ENCODE measurements at places on chromosomes 2 and 18.
A peak's percentile ranks its signal among the peaks of the same experiment; 100 is the strongest.

DNA sequence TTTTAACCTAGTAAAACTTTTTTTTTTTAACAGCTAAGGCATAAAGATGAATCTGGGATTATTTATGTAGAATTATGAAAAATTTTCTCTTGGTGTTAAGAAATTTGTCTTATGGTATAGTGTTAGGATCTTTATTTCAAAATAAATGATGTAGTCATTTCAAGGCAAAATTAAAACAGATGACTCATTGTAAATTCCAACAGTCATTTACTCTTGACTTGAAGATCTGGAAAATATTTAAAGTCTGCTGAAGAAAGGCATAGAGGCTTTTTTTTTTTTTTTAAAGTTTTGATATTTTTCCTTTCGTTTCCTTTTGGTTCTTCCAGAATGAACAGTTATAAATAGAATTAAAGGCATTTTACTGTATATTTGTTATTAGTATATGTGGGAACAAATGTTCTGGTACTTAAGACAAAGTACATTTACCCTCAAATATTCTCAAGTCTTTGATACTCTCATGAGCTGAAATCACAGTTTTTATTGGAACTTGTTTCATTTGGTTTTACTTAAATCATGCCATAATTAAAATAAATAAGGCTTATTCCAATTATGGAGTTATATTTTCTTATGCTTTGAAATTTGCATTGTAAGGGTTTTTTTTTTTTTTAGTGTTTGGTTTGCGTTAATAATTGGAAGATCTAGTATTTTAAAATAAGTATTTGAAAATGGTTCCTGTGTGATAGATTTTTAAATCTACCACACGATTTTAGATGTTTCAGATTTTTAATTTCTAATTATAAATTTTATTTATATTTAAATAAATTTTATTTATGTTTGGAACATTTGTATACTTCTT is 29.9 kb downstream of the GLS start:
- DNase-seq: no peak

DNA sequence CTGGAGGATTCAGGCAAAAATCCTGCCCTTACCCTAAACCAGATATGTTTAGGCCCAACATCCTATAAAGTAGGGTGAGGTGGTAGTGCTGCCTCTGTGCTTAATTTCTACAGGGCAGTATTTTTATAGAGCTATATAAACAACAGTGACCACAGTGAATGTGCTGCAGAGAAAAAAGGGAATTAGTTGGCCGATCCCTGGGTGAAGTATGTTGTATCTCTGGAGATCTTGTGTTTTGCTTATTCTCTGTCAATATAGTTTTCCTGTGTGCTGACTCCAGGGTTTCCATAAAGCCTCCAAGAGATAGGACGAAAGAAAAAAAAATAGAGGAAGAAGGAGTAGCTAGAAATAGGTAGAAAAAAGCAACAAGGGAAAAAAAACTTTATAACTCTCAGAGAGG is 88.9 kb upstream of the THOC1 start:
- no peak for DNase-seq

GRCh38 chr2:65061910-65062339 is 5.7 kb downstream of the CEP68 start:
- DNase-seq: no peak

DNA sequence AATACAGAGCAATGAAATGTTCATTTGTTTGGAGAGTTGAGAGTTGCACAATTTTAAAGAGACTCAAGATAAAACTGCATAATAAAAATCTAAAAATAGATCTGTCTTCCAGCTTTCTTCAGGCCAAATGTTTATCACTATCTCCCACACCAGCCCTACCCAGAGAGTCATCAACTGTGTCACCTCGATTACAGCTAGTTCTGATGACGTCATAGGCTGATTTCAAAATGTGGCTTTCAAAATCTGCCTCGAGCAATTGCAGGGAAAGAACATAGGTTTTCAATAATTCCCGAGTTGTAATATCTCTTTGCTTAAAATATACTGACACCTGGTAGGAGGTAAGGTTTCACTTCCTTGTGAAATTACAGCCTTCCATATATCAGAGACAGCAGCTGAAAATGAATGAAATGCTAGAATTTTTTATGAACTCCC is 677.6 kb upstream of the ID2 start:
- peak; percentile 33 for DNase-seq

DNA sequence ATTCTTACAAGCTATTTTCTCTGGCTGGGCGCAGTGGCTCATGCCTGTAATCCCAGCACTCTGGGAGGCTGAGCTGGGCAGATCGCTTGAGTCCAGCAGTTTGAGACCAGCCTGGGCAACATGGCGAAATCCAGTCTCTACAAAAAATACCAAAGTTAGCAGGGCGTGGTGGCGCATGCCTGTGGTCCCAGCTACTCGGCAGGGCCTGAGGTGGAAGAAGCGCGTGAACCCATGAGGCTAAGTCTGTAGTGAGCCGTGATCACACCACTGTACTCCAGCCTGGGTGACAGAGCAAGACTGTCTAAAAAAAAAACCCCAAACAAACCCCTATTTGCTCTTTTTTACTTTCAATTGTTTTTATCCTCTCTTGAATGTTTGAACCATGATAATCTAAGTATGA is 37.0 kb downstream of the PPP4R1 start:
- DNase-seq: no peak

- no peak for DNase-seq
These were observed 198.0 kb upstream of the AGAP1 start for GRCh38 chr2:235295831-235296230.

GRCh38 chr18:79107886-79108285 is 38.7 kb downstream of the ATP9B start:
- no peak for DNase-seq

- no peak for DNase-seq
These were observed 12.4 kb downstream of the LRRFIP1 start for GRCh38 chr2:237639836-237640220.

GRCh38 chr2:143279672-143280071 is 150.5 kb downstream of the ARHGAP15 start:
- DNase-seq: no peak

DNA sequence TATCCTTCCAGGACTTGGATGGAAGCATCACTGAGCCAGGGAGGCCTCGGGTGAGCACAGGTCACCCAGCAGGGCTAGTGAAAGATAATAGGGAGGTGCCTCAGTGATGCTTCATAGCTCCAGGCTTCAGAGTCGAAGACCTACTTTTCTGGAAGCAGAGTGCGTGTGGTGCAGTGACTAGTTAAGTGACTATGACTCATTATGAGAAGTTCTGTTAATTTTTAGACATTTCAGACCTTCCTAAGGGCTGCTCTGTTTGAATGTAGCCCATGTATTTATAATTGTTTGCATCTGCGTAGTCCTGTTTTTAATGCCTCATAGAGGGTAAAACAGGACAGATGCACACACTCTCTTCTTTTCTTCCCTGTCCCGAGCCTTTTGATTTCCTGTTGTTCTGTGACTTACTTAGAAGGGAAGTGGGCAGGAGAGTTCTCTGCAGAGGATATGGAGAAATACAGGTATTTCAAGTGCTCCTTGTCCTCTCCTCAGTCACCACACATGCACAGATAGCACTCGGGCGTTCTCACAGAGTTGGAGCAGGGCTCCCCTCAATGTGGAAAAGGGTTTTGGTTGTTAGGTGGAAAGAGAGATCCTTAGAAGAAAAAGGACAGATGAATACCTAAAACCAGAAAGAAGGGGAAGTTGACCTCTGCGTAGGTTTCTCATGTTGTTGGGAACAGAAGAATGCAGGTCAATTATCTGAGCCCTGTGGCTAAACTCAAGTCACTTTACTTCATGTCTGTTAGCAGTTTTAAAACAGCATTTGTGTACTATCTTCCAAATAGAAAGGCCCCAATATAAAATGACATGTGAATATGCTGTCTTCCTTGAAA is 34.7 kb downstream of the RALB start:
- peak; percentile 66 for DNase-seq
